ENCODE measurements at places on chromosomes 11 and 22.

GRCh38 chr22:27185099-27185709 lies 527.8 kb downstream of the MIAT start:
- H3K4me3 ChIP-seq, result no peak overlapping the region
- no peak overlapping the region for H3K27ac ChIP-seq
- H3K36me3 ChIP-seq, result no peaks in the 10 kb centered on the region
- no peaks in the 10 kb centered on the region for H3K4me1 ChIP-seq

- DNase-seq, result no peak
- peaks cover 39% of the 10 kb centered on the region for H3K4me1 ChIP-seq
- 0 out of 2 replicates have a peak, but pooled peaks cover 3% of the 10 kb centered on the region for H3K36me3 ChIP-seq
- H3K27ac ChIP-seq, result no peak overlapping the region
- H3K4me3 ChIP-seq, result peak overlapping the region; percentile 57
These were observed 758 bp downstream of the MCAM start for GRCh38 chr11:119316016-119316728.

GRCh38 chr11:102240502-102240901 lies 76.8 kb upstream of the BIRC3 start:
- H3K4me1 ChIP-seq, result no peaks in the 10 kb centered on the region
- H3K27ac ChIP-seq, result no peak overlapping the region
- no peak overlapping the region for H3K4me3 ChIP-seq

DNA sequence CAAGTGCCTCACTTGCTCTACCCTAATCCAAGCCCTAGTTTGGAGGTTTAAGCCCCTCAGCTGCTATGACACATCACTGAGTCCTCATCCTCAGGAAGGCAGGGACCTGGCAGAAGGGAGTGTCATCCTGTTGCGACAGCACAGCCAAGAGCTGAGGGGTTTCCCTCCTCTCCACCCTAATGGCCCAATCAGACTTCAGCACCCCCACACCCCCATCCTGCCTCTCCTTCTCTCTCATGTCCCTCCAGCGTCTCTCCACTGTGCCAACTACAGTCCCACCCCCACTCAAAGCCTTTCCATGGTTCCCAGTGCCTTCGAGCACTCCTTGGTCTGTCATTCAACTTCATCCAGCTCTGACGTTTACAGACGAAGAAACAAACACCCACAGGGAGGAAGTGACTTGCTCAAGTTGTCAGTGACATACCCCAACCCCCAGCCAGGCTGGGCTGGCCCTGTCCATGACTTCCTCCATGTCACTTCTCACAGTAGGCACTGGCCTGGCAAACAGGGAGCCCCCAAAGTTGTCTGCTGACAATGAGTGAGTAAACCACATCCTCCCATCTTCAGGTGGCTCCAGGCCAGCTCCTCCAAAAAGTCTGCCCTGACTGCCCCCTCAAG lies 15.6 kb downstream of the ARAP1 start:
- H3K4me1 ChIP-seq, result peaks cover 54% of the 10 kb centered on the region
- peaks cover 2% of the 10 kb centered on the region for H3K36me3 ChIP-seq
- H3K27ac ChIP-seq, result peak overlapping the region; percentile 72
- H3K4me3 ChIP-seq, result peak overlapping the region; percentile 25
- DNase-seq, result no peak

- no peaks in the 10 kb centered on the region for H3K4me1 ChIP-seq
- no peak overlapping the region for H3K27ac ChIP-seq
- no peak for DNase-seq
These were observed 392.7 kb downstream of the GUCY1A2 start for GRCh38 chr11:106625566-106625965.

DNA sequence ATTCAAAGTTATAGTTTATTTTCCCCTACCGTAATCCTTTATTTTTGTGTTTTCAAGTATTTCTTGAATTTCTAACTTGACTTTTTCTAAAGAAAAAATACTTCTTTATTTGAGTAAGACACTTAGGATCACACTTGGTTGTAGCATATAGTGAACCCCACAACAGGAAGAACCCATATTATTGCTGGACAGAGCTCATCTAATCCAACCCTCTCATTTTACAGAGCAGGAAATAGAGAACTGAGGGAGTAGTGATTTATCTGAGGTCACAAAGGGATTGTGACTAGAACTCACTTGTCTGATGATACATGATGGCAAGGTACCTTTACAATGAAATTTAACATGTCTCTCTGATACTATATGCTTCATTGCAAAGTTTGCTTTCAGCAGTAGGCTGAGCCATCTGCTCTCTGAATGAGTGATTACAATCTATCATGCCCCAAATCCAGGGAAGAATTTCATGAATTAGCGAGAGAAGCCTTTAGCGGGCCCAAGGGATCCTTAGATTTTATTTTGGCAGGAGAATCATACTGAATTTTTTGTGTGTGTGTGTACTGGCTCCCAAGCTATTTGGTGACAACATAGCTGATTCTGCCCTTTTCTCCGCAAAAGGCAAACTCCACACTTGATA lies 9.8 kb downstream of the SLC17A6 start:
- H3K27ac ChIP-seq, result no peak overlapping the region
- H3K4me1 ChIP-seq, result no peaks in the 10 kb centered on the region
- DNase-seq, result no peak
- H3K4me3 ChIP-seq, result no peak overlapping the region
- no peaks in the 10 kb centered on the region for H3K36me3 ChIP-seq

GRCh38 chr11:121589946-121590537 lies 137.3 kb upstream of the SORL1-AS1 start:
- H3K27ac ChIP-seq, result peak overlapping the region; percentile 75
- H3K36me3 ChIP-seq, result peaks cover 28% of the 10 kb centered on the region
- peak; percentile 97 for DNase-seq
- no peak overlapping the region for H3K4me3 ChIP-seq
- peaks cover 47% of the 10 kb centered on the region for H3K4me1 ChIP-seq

All from GM12878 (cell line).